A549 treated with Mapracorat at 1 μM for 4 hours (cell line): ENCODE measurements at places on chromosomes 5 and 9. TPM values are rescaled to one million over a fixed set of nuclear protein-coding genes. Genes with fewer than 3 reads are reported as not detected.

Gene POU5F2
- total RNA-seq: 0.02 TPM in 1 of 5 replicates, not detected in the others

Gene FAM221B
- total RNA-seq: not detected in 5 replicates

Gene ADRA1B
- total RNA-seq: 20.0 to 28.1 TPM (median 24.3 TPM) in 5 replicates

Gene DOK3
- total RNA-seq: 2.8 to 6.3 TPM (median 4.0 TPM) in 5 replicates

Gene SLC25A46
- 29.0 to 31.2 TPM (median 29.8 TPM) in 5 replicates for total RNA-seq

Gene PCDHB5
- total RNA-seq: 1.2 to 1.6 TPM (median 1.3 TPM) in 5 replicates

Gene TNC
- 0.43 to 1.2 TPM (median 0.69 TPM) in 5 replicates for total RNA-seq

Gene INSL6
- not detected in 5 replicates for total RNA-seq

Gene FBP1
- total RNA-seq: 0.13 TPM in 1 of 5 replicates, not detected in the others

Gene QRFP
- total RNA-seq: not detected in 5 replicates

Gene TMEM174
- total RNA-seq: not detected in 5 replicates

Gene BTNL8
- not detected in 5 replicates for total RNA-seq
